ENCODE measurements at places on chromosomes 7 and 10. TPM values are rescaled to one million over a fixed set of nuclear protein-coding genes. Genes with fewer than 3 reads are reported as not detected.
A peak's percentile ranks its signal among the peaks of the same experiment; 100 is the strongest.

DNA sequence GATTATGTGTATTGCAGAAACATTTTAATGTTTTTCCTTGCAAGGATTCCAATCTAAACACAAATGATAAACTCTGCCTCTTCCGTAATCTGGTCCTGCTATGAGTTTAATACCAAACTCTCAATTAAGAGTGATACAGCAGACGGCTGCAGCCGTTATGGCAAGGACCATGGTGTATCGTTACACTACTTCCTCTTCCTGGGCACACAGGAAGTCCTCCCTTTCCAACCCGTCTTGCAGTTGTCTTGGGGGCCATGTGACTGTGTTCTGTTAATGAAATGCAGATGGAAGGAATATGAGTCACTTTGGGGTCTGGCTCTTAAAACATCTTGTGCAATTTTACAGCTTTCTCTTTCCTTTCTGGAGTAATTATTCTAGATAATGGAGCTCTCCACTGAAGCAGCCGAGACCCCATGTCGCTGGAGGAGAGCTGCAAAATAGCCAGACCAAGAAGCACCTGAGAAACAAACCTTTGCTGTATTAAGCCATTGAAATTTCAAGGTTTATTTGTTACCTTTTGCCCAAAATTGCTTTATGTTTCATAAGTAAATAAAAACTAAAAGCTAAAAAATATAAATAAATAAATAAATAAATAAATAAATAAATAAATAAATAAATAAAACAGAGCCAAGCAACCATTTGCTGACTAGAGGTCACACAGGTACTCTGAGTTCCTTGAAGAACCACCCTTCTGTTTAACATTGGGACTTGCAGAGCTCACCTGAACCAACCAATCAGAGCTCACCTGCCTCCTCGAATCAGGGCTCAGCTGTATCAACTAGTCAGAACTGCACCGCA lies 74.7 kb downstream of the FRMPD2 start:
- no peak for DNase-seq

DNA sequence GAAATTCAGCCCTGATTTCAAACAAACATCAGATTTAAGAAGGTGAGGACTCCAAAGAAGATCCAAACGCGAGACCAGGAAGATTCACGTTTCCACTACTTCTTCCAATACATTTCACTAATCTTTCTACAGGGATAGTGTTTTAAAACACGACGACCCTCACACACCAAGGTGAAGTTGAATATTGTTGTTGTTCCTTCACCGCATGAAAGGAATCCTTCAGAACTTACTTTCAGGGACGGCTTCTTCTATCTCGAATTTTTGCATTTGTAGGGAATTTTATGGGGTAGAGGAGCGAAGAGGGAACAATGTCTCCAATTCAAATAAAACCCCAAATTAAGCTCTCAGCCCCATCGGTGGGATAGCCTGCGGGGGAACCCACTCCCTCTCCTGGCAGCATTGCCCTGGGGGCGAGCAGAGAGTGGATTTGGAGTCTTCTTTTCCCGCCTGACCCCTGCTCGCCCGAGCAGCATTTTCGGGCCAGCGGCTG lies 1.5 kb upstream of the GATA3 start:
- DNase-seq: no peak

DNA sequence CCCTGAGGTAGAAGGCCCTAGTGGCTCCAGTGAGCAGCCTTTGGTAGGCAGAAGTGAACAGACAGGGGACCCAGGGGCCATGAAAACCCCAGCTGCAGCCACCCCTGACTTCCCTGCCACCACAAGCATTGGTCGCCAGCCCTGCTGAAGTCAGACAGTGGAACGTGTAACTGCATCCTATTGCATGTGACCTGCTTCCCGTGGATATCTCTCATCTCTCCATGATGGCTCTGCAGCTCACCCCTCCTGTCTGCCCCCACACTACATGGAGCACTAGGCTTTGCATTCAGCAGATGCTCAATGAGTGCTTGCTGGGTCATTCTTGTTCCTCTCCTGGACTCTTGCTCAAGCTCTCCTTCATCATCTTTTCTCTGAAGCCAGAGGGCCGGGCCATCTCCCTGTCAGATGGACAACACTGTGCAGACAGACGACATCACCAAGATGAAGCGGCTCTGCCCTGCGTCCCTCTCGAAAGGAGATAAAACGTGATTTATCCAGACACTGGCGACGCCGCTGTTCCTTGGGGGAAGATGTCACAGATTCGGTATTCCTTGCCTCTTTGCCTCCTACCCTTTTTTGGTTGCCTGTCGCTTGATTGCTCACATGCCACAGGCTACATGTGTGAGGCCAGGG lies 117.5 kb downstream of the SH3PXD2A start:
- DNase-seq: no peak

GRCh38 chr10:30172673-30173072 lies 113.3 kb upstream of the JCAD start:
- no peak for DNase-seq

GRCh38 chr10:79335094-79335469 lies 12.2 kb upstream of the PPIF start:
- no peak for DNase-seq

GRCh38 chr7:1641661-1642260 lies 28.3 kb upstream of the ELFN1 start:
- DNase-seq: no peak

GRCh38 chr10:62048919-62049623 lies 147.6 kb downstream of the ARID5B start:
- DNase-seq: peak; percentile 75

DNA sequence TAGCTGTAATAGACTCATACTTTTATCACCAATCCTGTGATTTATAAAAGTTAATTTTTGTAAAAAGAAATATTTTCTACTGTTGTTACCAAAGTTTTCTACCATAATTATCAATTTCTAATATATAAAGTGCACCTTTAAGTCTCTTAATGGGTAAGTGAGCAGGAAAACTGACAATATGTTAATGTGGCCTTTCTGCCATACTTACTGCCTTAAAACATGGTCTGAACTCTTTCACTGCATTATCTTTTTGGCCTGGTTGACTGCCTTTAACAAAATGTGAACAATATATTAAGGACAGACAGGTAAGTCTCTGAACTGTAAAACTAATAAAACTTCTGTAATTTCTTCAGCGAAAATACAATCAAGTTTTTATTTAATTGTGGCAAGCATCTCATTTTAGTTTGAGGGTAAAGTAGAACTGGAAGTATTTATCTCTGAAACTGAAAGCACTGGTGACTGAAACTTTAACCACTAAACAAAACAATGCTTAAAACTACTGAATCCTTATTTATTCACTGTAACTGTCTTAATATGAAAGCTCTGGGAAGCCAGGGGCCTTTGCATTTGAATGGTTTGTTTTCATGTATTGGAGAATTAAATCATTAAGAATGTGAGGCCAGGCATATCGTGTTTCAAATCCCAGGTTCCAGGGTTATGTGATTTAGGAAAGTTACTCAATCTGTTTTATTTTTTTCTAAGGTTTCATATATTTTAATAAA lies 948.8 kb upstream of the POT1 start:
- DNase-seq: no peak

- no peak for DNase-seq
These were observed 107.2 kb upstream of the TCERG1L start for GRCh38 chr10:131418681-131419080.

GRCh38 chr7:5634107-5634950 lies 147.1 kb downstream of the RNF216 start:
- no peak for DNase-seq

DNA sequence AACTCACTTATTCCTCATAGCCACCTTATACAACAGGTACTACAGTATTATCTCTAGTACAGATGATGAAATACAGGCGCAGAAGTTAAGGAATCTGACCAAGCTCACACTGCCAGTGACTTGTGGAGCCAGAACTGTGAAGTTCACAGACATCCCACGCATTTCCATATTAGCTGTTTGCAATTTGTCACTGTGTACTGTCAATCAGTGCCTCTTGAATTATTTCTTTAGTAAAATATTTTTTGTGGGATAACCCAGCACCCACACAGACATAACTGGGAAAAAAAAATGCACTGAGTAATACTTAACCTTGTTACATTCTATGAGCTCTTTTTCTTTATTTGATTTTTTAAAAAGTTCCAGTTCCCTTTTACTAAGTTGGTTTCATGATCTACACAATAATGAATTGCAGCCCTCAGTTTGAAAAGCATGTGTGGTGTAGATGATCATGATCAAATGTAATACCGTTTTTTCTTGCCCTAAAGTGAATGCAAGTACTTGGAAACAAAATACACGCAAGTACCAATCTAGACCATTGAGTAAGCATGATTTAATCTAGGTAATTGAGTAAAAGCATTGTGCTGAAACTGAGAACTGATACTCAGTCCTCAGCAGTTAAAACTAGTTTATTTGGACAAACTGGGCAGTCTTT lies 14.1 kb downstream of the CUL1 start:
- no peak for DNase-seq

- no peak for DNase-seq
These were observed 42.0 kb downstream of the ZNF467 start for GRCh38 chr7:149731207-149731955.

- DNase-seq: no peak
These were observed 3.5 kb upstream of the EN2 start for GRCh38 chr7:155454183-155455112.

DNA sequence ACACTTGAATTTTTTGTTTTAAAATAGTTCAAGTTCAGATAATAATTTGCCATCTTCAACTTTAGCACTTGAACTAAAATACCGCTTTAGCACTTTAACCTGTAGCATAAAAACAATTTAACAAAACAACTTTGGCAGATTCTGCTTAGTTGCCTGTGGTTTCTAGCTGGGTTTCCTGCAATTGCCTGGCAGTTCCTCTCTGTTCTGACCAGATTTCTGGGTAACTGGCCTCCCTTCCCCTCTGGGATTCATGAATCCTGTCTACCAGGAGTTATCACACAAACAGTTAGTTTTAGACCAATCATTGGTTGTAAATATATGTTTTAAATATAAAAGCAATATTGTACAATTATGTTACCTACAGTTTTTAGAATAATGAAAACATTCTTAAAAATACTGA lies 89.8 kb upstream of the HDAC9 start:
- DNase-seq: no peak

DNA sequence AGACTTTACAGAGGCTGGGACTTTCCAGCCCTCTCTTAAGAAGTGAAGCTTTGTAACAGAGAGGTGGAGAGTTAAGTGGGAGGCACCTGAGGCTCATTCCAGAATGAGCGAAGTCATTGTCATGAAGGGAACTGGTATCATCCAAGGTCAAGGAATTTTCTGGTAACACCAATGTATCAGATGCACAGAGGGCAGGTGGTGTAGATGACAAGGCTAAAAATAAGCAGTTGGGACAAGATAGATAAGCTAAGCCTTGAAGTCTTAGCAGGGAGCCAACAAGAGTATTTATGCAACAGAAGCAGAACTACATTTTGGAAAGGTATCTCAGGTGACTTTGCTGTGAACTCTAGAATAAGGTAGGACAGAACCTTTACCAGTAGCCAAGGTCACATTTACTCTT lies 257.0 kb upstream of the AUTS2 start:
- no peak for DNase-seq

DNA sequence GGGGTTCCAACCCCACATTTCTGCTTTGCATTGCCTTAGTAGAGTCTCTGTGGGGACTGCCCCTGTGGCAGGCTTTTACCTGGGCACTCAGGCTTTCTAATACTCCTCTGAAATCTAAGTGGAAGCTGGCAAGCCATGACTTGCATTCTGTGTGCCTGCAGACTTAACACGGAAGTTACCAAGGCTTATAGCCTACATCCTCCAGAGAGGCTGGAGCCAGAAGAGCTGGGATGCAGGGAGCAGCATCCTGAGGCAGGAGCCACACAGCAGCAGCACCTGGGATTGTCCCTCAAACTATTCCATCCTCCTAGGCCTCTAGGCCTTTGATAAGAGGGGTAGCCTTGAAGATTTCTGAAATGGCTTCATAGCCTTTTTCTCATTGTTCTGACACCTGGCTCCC lies 22.1 kb upstream of the ABCC2 start:
- DNase-seq: no peak

- DNase-seq: no peak
These were observed 10.6 kb downstream of the LSM8 start for GRCh38 chr7:118194571-118194970.

DNA sequence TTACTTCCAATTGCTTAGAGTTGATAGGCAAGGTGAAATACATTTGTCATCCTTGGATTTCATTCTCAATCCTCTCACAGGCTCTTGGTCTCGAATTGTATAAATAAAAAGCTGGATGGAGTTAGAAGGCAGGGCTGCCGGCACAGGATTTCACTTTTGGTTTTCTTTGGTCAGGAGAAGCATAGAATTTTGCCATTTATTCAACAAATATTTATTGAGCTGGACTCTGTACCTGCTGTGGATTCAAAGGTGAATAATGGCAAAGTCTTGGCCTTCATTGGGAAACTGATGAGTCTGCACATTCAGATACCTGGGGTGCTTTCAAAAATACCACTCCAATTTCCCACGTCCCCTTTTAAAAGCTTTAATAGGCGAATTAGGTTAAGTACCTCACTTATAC lies 49.7 kb downstream of the PDK4 start:
- no peak for DNase-seq

GRCh38 chr10:72048450-72049124 lies 39.8 kb downstream of the SPOCK2 start:
- peak; percentile 94 for DNase-seq

DNA sequence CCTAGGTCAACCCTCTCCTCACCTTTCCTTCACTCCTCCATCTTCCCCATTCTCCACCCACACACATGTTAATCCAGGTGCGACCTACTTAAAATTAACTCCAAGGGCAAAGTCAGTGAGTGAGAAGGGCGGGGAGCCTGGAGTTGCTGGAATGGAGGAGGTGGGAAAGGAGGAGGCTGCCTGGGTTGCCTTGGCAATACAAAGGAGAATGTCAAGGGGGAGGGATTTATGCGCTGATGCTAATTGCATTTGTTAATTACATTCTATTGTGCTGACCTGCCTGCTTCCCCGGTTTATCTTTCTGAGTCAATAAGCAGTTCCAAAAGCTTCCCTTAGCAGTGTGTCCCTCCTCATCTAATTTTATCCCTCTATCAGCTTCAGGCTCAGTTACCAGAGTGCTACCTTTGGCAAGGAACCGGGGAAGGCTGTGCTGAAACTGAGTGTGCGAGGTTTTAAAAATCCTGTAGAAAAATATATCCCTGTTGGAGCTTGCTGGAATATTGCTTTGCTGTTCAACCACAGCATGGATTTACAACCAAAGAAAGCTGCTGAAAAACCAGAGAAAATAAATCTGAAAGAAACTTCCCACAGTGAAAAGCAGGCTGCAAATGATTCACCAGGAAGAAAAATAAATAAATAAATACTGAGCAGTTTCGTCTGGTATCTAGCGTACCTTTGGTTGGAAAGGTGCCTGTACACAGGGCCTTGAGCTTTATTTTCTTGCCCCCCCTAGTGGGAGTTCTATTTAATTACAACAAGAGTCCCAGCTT lies 113.2 kb upstream of the DGKB start:
- DNase-seq: no peak

The TIMM23B gene
- total RNA-seq: 32.2 TPM

The LEP gene
- not detected for total RNA-seq

The GIMAP7 gene
- total RNA-seq: 25.0 TPM

The CLRN3 gene
- total RNA-seq: not detected

The CEP41 gene
- 13.2 TPM for total RNA-seq

The ZNF277 gene
- total RNA-seq: 13.0 TPM

The C1GALT1 gene
- 40.4 TPM for total RNA-seq

The OPN4 gene
- not detected for total RNA-seq

The GGCT gene
- 66.0 TPM for total RNA-seq

The ADAM12 gene
- 0.87 TPM for total RNA-seq

The MCM10 gene
- 66.9 TPM for total RNA-seq

All from activated T-cell treated with anti-CD3 and anti-CD28 coated beads, Interleukin-2, amount 50 U/mL, for 4 hours (primary cell).